Activated CD8-positive, alpha-beta memory T cell treated with anti-CD3 and anti-CD28 coated beads, Interleukin-2, amount 50 U/mL, for 48 hours (primary cell): ENCODE measurements at places on chromosomes 5 and 9.

DNA sequence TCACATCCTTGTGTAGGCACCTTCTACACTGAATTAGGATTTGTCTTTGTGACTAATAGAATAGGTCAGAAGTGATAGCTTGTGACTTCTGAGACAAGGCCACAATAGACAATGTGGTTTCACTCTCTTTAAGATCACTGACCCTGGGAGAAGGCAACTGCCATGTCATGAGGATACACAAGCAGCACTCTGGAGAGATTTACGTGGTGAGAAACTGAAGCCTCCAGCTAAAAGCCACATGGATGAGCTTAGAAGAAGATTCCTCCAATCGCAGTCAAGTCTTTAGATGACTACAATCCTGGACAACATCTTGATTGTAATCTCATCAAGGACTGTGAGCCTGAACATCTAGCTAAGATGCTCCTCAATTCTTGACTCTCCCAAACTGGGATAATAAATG, 206.6 kb downstream of the ESM1 start:
- DNase-seq: no peak

GRCh38 chr9:83979812-83980394, at the start of gene HNRNPK:
Gene HNRNPK (minus strand): TSS chr9:83980215. CDS start chr9:83978252, 1,963 bp downstream.
- peak; percentile 100 for DNase-seq

DNA sequence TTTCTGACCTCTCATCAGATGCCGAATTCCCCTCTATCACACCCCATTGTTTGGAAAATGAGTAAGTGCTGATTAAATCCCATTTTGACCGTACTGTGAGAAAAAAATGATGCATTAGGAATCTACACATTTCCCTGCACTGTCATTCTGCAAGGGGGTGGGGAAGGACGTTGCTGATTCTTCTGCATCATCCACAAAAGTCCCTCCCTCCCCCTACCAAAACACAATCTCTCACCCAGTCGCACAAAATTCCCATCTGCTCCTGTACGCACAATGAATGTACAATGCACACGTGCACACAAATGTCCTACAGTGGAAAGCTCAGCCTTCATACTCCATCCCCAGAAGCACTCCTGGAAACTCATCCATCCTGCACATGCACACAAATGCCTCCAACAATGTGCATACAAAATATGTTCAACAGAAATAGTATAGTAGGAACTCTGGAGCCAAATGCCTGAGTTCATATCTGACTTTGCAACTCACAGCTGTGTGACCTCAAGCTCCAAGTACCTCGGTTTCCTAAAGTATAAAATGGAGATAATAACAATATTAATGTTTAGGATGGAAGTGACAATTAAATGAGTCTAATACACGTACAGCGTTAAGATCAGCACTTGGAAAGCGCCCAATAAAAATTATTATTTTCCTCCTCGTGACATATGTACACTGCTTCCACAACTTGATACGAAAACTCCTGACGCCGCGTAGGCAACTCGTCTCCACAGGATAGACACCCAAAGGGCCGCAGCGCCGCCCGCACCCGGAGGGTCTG, 809 bp downstream of the TNIP1 start:
- DNase-seq: no peak

- no peak for DNase-seq
These were observed 16.3 kb downstream of the IDNK start for GRCh38 chr9:83639266-83639665.

DNA sequence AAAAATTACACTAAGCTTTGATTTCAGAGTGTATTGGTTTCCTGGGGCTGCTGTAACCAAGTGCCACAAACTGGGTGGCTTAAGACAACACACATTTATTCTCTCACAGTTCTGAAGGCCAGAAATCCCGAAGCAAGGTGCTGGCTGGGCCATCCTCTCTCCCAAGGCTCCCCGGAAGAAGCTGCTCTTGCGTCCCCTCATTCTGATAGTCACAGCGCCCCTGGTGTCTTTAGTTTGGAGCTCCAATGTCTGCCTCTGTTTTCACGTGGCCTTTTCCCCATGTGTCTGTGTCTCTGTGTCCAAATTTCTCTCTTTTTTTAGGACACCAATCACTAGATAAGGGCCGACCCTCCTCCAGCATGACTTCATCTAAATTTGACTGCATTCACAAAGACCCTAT, 56.7 kb downstream of the ROPN1L start:
- no peak for DNase-seq

GRCh38 chr5:40653221-40654022, 26.3 kb upstream of the PTGER4 start:
- DNase-seq: no peak

GRCh38 chr5:22319798-22320197, 533.3 kb downstream of the CDH12 start:
- DNase-seq: no peak

GRCh38 chr5:35678661-35679060, 61.0 kb downstream of the SPEF2 start:
- no peak for DNase-seq

GRCh38 chr5:141822144-141822543, 56.1 kb downstream of the PCDH1 start:
- DNase-seq: no peak

DNA sequence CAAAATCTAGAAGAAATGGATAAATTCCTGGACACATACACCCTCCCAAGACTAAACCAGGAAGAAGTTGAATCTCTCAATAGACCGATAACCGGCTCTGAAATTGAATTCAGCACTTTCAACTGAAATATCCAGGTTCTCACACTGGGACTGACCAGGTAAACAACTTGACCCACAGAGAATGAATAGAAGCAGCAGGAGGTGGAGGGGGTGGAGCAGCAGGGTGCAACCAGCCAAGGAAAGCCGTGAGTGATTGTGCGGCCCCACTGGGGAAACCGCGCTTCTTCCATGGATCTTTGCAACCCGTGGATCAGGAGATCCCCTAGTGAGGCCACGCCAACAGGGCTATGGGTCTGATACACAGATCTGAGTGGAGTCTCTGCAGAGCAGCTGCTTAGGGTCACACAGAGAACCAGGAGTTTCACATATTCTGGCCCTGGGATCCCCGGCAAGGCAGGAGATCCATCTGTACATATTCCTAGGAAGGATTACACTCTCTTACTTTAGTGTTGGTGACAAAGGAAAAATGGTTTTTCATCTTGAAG, 181.5 kb downstream of the SLCO4C1 start:
- no peak for DNase-seq

- DNase-seq: no peak
These were observed 204.7 kb downstream of the TTLL11 start for GRCh38 chr9:121888438-121888775.

- peak; percentile 88 for DNase-seq
These were observed 735 bp upstream of the RPL26L1 start for GRCh38 chr5:172958331-172959046.

DNA sequence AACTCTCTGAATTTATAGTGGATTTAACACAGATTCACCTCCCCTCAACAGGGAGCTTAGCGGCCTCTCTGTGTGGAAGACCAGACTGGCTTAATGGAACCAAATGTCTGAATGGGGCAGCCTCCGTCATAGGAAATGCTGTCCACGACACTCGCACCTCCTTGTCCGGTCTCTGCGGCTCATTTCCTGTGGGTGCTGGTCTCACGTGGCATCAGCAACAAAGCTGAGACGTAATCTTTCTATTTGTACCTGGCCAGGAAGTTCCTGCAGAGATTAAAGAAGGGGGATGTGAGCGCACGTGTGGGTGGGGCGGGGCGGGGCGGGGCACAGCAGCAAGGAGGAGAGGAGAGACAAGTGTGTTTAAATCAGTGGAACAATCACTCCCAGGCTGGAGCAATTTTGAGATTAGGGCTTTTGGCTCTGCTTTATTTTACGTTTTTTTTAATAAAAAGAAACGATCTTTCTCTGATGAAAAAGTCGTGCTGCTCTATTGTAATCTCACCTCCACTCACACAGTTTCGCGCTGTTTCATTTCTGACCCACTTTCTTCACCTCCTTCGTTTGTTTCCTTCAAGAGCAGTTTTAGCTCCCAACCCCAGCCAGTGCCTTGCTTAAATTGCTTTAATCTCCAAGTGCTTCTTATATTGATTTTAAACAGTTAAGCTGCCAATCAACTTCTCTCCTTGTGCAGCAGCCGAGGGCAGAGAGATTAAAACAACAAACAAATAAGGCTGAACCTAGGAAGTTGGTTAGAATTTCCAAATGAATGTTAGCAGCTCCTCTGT, 132.2 kb upstream of the ASTN2 start:
- no peak for DNase-seq

DNA sequence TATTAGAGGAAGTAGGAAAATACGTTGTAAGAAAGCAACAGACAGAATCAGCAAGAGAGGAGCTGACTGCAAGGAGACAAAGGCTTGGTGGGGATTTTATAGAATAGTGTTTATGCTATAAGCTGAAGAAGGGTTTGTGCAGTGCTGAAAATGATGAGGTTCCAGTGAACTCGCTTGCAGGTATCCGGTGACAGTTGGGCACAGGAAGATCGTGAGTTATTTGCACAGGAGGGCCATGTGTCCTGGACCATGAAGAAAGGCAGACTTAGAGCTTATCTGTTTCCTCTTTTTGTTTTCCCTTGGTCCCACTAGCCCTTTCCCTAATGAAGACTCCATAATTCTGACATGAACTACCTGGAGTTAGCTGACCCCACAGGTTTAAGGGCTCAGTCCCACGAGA, 61.4 kb downstream of the NXNL2 start:
- DNase-seq: no peak

- DNase-seq: no peak
These were observed 8.9 kb downstream of the LARS1 start for GRCh38 chr5:146173597-146173996.

GRCh38 chr5:168925160-168925559, 346.0 kb upstream of the PANK3 start:
- DNase-seq: no peak

- no peak for DNase-seq
These were observed 27.5 kb downstream of the BTF3 start for GRCh38 chr5:73525606-73526203.

DNA sequence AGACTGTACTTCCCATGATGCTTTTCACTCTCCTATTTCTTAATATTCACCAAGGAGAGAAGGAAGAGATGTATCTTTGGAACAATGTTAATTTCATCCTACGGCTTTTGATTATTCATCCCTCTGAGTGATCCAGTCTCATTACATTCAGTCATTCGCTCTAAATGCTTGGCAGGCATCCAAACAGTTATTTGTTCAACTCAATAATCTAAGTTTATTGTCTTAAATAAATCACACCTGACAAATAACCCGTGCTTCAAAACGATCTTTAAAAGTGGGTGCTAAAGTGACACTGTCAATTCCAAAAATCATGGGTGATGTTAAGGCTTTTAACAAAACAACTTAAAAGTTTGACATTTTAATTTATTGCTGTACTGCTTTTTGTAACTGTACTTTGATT, 233.1 kb downstream of the RASEF start:
- DNase-seq: no peak

DNA sequence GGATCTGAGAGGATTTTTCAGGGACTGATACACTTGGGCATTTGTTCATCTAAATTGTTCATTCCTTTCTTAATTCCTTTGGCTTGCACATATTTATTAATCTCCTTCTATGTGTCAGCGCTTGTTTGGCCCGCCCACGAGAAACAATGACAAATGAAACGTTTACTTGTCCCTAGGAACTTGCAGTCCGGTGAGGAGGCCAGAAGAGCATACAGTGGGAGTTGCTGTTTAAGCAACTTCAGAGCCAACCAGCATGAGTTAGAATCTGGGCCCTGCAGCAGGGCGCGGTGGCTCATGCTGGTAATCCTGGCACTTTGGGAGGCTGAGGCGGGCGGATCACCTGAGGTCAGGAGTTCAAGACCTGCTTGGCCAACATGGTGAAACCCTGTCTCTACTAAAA, 18.8 kb downstream of the FBXL7 start:
- no peak for DNase-seq

DNA sequence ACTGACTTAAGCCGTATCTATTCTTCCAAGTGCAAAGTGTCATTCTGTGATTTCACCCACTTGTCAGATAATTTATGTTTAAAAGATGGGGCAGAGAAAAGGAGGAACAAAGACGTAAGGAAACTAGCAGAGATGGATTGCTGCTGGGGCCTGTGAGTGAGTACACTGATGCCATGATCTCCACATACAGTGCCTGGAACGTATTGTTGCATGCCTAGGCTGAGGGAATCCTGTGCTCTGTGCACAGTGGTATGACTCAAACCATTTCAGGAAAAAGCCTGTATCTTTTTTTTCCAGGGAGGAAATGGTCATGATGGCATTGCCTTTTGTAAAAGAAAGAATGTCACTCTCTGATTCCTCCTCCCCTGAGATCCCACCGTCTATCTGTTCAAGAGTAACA, 359.5 kb upstream of the ADAMTS16 start:
- DNase-seq: no peak

DNA sequence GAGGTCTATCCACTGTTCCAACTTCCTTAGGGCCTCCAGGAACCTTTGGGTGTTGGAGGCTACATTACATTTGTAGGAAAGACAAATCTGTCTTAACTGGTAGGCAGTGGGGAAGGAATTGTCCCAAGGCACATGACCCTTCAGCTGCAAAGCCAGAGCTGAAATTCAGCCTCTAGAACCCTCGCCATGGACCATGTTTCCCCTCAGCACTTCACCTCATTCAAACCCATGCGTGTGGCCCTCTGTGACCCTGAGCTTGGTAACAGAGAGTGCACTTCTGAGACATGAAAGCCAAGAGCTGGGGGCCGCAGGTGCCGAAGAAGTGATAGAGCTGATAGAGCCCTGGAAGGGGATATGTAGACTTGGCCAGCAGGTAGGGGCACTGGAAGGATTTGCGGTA, 17.2 kb downstream of the TNFSF8 start:
- no peak for DNase-seq

GRCh38 chr5:142934051-142934762, 164.0 kb downstream of the ARHGAP26 start:
- DNase-seq: no peak

DNA sequence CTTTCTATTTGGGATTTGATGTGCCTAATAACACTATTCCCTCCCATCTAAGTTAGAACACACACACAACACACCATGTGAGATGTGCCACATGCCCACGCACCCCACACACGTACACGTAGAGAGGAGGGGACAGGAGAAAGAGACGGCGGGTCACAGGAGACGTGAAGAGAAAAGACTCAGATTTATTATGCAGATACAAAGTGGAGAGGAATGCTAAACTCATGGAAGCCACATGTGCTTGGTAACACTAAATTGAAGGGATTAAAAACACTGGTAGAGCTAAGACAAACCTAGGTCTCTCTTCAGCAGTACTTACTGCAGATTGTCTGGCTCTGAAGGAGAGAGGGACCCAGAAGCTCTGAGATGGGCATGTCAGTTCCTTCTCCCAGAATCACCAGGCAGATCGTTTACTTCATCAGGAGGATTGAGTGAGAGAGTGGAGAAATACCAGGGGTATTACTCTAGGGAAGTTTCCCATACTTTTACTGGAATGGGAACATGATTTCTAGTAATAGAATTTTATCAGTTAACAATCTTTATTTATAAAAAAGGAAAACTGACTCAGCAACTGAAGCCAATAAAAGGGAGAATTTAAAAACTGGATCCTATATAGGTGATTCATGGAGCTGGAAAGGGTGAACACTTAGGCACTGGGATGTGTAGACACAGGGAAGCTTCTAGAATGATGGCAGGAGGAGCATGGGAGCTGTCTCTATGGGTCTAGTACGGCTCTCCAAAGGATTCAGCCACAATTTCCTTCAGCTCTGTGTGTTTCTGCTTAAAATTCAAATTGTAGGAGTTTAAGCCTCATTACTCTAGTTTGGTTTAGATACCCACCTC, 139.4 kb downstream of the MACIR start:
- DNase-seq: no peak
